NAMALWA (cell line): ENCODE measurements at places on chromosomes 1 and 21.

DNA sequence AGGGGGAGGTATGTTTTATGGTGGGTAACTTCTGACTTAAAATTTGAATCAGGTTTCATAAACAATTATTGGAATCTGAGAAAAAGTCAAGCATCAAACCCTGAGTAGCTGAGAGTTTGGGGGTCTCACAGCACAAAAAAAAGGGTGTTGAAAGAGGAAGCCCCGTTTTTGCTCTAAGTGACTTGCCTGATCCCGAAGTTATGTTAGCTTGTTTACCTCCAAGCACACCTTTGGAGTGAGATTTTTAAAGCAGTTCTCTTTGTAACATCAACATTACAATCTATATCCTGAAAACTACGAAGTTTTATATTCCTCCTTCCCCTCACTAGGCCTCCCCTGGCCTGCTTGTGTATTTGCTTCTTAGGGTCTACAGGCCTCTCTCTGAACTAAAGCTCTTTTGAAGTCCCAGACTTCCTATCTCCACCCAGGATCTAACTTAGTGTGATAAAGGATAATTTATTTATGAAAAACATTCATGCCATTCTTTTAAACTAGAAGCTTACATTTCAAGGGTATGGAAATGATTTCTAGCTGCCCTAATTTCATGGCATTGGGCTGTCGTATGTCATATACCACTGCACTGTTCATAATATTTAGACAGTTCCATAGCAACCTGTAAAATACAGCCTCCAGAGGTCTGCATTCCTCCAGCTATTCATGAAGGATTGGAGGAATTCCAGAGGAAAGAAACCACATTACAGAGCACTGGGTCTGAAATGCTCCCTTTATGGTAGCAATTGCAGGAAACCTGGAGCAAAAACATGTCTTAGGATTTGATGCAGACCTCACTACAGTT, 36.1 kb upstream of the RGS1 start:
- peak; percentile 58 for DNase-seq

GRCh38 chr1:20250340-20250989, 40.2 kb upstream of the VWA5B1 start:
- no peak for DNase-seq

DNA sequence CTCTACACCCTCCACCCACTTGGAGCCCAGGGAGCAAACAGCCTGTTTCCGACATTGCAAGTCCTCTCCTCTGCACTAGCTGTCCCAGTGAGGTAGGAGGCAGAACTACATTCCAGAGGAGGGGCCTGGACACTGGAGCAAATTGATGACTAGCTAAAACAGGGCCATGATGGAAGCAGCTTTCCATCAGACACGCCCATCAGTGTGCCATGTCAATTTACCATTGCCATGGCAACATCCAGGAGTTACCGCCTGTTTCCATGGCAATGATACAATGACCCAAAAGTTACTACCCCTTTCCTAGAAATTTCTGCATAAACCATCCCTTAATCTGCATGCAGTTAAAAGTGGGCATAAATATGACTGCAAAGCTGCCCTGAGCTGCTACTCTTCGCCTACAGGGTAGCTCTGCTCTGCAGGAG, 647.1 kb downstream of the PTPRU start:
- no peak for DNase-seq

DNA sequence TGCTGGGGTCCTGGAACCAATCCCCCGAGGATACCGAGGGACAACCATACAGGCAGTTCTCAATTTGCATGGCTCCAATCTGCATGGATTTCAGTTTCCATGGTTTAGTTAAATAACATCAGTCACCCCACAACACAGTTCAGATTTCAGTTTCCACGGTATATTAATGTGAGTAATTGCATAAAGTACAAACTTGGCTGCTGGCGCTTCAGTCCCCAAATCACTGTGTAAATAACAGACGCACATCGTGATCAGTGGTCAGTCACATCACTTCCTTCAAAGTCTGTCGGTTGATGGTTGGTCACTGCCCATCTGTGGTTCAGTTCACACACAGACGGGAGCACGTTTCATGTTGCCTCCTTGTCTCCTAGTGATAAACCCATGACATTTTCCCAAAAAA, 66.4 kb upstream of the LPGAT1 start:
- no peak for DNase-seq

DNA sequence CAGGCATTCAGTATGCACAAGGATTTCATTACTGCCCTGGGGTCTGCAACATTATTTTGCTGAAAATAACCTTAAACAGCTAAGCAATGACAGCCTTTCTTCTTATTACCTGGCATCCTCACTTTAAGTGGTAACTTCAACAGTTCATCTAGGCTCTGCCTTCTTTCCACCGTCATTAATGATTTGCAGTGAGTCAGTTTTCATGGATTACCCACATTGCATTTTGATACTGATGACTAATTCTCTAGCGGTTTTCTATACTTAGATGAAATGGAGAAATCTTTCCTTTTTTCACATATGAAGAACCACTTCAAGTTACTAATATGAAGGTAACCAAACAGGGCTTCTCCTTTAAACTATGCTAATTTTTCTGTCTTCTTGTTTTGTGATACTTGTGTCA, 226.9 kb upstream of the TMPRSS15 start:
- no peak for DNase-seq

DNA sequence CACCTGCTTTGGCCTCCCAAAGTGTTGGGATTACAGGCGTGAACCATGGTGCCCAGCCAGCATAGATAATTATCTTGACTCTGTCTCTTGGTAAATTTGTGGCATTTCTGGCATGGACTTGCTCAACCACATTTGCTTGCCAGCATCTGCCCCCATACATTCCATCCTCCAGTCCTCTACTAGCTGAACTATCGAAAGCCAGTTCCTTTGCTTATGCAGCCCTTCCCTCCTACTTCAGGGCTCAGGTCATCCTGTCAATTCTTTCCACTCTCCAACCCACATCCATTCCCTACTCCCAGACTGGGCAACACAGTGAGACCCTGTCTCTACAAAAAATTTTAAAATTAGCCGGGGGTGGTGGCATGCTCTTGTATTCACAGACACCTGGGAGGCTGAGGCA, 13.0 kb upstream of the UQCRHL start:
- DNase-seq: no peak

DNA sequence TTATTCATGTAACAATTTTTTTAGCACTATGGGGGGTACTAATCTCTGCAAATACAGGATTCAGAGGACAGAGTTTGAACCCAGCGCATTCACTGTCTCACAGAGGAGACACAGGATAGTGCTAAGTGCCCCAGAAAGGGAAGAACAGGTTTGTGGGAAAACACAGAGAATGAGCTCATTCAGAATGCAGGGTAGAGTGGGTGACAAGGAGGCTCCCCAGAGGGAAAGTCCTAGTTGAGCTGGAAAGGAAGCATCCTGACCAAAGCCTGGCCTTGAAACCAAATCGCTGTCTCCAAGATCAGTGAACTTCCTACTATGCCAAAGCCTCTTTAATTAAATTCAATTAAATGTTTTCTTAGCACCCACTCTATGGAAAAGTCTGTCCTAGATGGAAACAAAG, 19.0 kb upstream of the RGS2 start:
- DNase-seq: no peak

GRCh38 chr1:96259399-96259798, 462.2 kb upstream of the PTBP2 start:
- DNase-seq: no peak

DNA sequence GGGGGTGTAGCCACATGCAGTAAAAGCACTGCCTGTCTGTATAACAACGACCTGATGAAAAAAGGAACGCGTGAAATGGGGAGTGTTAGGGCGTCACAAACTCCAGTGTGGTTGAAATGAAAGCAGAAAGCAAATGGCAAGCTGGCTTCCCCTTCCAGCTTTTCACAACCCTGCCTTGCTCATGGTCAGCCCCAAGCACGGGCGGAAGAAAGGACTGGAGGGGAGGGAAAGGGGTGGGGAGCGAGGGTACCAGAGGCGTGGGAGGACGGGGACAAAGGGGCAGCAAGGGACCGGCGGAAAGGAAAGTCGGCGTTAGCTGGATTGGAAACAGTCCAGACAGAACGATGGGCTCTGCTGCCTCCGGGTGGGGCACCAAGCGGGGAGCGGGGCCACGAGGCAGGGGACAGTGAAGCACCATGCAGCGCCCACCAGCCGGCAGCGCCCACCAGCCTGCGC, 9.6 kb downstream of the VPS26C start:
- DNase-seq: no peak

DNA sequence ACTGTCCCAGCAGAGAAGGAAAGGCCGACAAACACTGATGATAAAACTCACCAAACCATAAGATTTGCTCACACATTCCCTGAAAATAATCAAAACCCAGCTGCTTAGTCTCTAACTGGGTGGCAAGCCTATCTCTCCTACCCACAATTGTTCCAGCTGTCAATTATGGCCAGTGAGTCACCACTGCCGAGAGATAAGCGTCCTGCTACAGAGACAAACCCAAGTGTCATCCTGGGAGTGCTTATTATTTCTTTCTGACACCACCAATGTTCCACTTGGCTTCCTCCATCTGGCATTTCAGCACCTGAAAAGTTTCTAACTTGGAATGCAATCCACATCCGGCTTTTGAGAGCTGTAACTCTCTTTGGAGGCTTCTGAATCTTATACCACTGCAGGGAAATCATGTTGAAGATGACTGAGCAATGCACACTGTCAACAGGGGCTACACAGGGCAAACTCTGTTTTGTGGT, 51.5 kb upstream of the VAV3 start:
- DNase-seq: peak; percentile 4

- DNase-seq: no peak
Measured at GRCh38 chr1:89433421-89433820, 69.6 kb downstream of the GBP6 start.

- DNase-seq: peak; percentile 11
Measured at GRCh38 chr21:29676395-29676794, 263.4 kb downstream of the GRIK1 start.

DNA sequence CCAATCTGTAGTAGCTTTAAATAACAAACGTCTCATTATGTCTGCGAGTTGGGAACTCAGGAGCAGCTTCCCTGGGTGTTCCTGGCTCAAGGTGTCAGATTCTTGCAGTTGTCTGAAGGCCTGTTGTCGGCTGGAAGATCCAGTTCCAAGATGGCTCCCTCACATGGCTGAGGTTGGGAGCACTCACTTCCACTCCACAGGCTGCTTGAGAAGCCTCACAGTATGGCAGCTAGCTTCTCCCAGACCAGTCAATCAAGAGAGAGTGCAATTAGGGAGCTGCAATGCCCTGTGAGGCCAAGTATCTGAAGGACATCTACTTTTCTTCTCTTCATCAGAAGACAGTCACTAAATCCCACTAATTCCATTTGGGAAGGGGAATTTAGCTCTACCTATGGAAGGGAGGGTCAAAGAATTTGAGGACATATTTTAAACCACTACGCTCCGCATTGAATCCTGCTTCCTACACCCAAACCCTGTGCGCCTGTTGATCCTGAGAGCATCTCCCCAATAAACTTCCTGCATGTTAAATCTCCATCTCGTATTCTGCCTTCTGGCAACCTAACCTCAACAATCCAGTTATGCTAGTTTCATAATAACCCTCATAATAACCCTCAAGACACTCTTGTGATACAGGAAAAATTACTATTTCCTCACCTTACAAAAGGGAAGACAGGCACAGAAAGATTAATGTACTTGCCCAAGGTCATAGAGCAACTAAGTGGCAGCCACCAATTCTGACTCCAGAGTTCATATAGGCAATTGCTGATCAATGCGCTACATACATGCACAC, 3.6 kb upstream of the VPS26C start:
- DNase-seq: no peak

- DNase-seq: peak; percentile 36
Measured at GRCh38 chr1:7117399-7118281, 332.4 kb downstream of the CAMTA1 start.

DNA sequence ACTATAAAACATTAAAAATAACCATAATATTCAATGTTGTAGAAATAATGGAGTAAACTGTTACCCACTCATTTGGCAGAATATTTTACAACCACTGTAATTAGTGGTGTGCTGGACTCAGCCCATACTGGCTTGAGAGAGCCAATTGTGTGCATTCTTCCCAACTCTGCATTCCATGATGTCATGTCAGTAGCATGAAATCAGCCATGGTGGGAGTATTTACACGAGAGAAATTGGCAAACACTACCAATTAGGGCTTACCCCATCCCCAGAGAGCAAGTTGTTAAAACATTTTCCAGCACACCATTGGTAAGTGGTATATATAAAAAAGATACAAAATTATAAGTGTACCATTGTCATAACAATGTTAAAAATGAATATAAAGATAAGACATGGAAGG, 19.1 kb upstream of the QSOX1 start:
- DNase-seq: no peak

DNA sequence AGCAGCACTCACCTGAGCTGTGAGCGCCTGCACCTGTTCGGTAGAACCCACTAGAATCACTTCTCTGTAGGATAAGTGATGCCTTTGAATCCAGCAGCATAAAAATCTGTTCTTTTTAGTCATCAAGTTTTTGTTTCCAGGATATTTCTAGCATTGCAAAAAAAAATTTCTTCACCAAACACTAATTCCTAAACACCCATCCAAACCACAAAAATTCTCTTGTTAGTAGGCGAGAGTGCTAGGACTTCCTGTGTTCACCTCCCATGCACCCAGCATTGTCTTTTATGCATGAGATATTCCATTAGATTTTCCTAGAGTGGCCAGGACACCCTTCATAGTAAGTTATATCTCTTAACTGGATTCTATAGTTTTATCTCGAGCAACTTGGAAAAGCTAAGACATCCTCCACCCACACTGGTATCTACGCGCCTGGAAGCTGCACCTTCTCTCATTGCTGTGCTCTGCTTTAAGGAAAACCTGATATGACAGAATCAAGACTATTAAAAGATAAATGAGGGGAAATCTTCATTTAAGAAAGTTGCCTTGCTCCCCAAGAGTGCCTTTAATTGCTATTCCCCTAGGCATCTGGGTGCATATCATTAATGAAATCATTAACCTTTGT, 12.3 kb downstream of the SERTAD4 start:
- no peak for DNase-seq

GRCh38 chr1:29258976-29259801, 22.9 kb downstream of the PTPRU start:
- DNase-seq: peak; percentile 35

DNA sequence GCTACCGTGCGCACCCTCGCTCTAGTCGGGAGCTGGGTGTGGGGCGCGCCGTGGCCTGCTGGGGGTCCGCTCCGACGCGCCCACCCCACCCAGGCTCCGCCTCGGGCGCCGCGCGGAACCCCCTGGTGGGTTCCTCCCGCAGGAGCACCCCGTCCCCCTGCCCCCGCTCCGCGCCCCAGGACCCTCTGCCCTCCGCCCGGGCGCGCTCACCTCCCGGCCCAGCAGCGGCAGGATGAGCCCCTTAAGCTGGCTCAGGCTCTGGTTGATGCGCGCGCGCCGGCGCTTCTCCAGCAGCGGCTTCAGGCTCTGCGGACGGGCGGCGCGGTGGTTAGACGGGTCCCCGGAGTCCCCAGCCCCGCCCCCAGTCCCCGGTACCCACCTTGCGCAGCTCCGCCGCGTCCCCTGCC, 319 bp downstream of the HES2 start:
- DNase-seq: no peak

- DNase-seq: no peak
Measured at GRCh38 chr21:39119891-39120290, 63.4 kb downstream of the PSMG1 start.

- DNase-seq: no peak
Measured at GRCh38 chr1:22462928-22463327, 11.3 kb downstream of the ZBTB40 start.

GRCh38 chr1:206686478-206687249, 2.0 kb downstream of the MAPKAPK2 start:
- DNase-seq: peak; percentile 63

- DNase-seq: no peak
Measured at GRCh38 chr1:209704584-209704983, at the start of gene HSD11B1. Gene HSD11B1, plus strand, starts transcription at chr1:209704846. Its CDS starts 97 bp downstream, at chr1:209704943.
